ENCODE measurements at places on chromosomes 11 and 22. TPM values are rescaled to one million over a fixed set of nuclear protein-coding genes. Genes with fewer than 3 reads are reported as not detected.

GRCh38 chr11:17280494-17281127 lies 4.1 kb downstream of the NUCB2 start:
- no peak overlapping the region for H3K27ac ChIP-seq
- H3K36me3 ChIP-seq: peaks cover 16% of the 10 kb centered on the region
- no peak overlapping the region for H3K4me3 ChIP-seq
- no peak for DNase-seq
- H3K4me1 ChIP-seq: peaks cover 28% of the 10 kb centered on the region

- H3K4me1 ChIP-seq: peaks cover 15% of the 10 kb centered on the region
- DNase-seq: no peak
- H3K27me3 ChIP-seq: peaks cover 52% of the 10 kb centered on the region
- H3K4me3 ChIP-seq: no peak overlapping the region
- H3K36me3 ChIP-seq: no peaks in the 10 kb centered on the region
These were observed 75.1 kb downstream of the SCUBE1 start for GRCh38 chr22:43267981-43268660.

Gene SMIM38
- total RNA-seq: not detected

- no peak for DNase-seq
- H3K27ac ChIP-seq: no peak overlapping the region
- H3K36me3 ChIP-seq: no peaks in the 10 kb centered on the region
- no peaks in the 10 kb centered on the region for H3K4me1 ChIP-seq
- no peaks in the 10 kb centered on the region for H3K27me3 ChIP-seq
These were observed 376.7 kb upstream of the RAG2 start for GRCh38 chr11:36974771-36975170.

DNA sequence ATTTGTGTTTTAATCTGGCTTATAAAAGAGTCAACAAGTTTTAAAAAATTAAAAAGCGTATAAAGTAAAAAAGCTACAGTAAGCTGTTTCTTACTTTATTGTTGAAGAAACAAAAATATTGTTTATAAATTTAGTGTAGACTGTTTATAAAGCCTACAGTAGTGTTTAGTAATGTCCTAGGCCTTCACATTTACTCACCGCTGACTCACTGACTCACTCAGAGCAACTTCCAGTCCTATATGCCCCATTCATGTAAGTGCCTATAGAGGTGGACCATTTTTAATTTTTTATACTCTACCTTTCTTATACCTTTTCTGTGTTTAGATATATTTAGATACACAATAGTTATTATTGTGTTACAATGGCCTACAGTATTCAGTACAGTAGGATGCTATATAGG lies 12.2 kb downstream of the MPPED2 start:
- no peak overlapping the region for H3K4me3 ChIP-seq
- H3K27me3 ChIP-seq: no peaks in the 10 kb centered on the region
- H3K36me3 ChIP-seq: no peaks in the 10 kb centered on the region
- no peak overlapping the region for H3K27ac ChIP-seq

Gene TAGLN
- total RNA-seq: 2,320 TPM

Gene CCDC188
- total RNA-seq: 40.8 TPM

GRCh38 chr11:45343444-45343843 lies 57.3 kb upstream of the SYT13 start:
- no peak for DNase-seq
- H3K4me3 ChIP-seq: no peak overlapping the region
- H3K36me3 ChIP-seq: no peaks in the 10 kb centered on the region
- peaks cover 11% of the 10 kb centered on the region for H3K4me1 ChIP-seq
- H3K27ac ChIP-seq: no peak overlapping the region

Data from stomach (tissue), 19 donors.